ENCODE measurements at places on chromosomes 11 and 22.

GRCh38 chr22:28907311-28908008 is 24.1 kb downstream of the ZNRF3 start:
- DNase-seq: no peak

GRCh38 chr11:122696662-122697061 is 41.1 kb downstream of the UBASH3B start:
- no peak for DNase-seq

DNA sequence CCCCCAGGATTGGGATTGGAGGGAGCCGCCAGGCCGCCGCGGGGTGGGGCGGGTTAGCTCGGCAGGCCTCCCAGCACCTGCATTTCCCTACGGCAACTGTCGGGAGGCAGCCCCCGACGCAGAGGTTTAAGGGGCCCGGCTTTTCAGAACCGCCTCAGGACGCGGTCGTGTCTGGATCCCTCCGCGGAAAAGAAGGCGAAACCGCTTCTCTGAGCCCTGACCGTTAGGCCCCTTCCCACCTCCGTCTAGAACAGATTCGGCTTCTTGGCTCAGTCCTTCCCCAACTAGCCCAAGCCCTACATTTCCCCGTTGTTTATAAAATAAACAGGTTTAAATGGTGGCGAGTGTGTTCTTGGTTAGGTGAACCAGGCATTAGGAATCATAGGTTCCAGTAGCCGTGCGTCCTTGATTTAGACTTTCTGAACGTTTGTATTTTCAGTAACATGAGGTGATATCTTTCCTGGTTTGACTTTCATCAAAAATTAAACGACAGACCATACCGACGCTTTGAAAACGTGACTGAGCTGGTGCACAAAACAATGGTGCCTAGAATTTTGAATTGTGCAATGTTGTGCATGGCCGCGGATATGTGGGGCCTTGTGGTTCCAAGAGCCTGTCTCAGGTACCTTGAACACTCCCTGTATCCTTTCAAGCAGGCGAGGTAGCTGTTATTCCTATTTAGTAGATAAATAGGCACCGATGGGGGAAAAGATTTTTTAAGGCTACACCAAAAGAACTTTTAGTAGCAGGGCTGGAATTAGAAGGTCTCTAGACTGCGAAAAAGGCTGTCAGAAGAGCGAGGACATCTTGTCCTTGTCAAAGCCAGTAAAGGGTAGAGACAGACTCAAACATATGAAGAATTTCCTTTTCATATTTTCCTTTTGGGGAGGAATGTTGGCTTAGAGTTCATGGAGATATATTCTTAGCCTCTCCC is 1.2 kb upstream of the HSPA8 start:
- peak; percentile 66 for DNase-seq

DNA sequence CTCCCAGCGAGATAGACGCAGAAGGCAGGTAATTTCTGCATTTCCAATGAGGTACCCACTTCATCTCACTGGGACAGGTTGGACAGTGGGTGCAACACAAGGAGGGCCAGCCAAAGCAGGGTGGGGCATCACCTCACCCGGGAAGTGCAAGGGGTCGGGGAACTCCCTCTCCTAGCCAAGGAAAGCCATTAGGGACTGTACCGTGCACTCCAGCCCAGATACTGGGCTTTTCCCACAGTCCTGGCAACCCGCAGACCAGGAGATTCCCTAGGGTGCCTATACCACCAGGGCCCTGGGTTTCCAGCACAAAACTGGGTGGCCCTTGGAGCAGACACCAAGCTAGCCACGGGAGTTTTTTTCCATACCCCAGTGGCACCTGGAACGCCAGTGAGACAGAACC is 17.2 kb downstream of the TRPC6 start:
- no peak for DNase-seq

- no peak for DNase-seq
Observed at GRCh38 chr11:90500922-90501568, 278.2 kb upstream of the CHORDC1 start.

DNA sequence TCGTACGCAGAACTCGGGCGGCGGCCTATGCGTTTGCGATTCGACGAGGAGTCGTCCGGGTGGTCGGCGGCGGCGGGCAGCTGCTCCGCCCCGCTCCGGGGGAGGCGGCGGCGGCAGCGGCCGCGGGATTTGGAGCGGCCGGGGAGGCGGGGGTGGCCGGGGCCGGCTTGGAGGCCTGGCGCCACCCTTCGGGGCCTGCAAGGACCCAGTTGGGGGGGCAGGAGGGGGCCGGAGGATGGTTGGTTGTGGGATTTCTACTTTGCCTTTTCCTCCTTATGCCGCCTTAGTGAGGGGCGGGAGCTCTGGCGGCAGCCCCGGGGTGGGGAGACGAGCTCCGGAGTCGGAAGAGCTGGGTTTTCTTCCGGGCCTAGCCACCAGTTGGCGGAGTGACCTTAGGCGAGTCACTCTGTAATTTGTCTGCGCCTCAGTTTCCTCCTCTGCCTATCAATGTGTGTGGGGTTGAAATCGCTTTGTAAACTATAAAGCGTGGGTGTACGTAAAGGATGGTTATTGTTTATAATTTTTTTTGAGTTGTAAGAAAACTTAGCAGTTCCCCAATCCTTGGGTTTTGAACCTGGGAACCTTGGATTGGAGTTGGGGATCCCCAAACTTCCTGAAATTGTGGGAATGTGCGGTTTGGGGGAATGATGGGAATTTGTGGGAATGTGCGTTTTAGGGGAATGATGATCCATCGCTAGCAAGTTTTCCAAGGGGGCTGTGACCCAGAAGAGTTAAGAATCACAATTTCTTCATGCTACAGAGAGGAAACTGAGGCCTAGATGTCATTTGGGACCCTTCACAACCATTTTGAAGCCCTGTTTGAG is 679 bp downstream of the TUG1 start:
- peak; percentile 27 for DNase-seq

- no peak for DNase-seq
Observed at GRCh38 chr22:40226620-40227019, 48.9 kb downstream of the TNRC6B start.

GRCh38 chr11:65427691-65428577 is 5.3 kb downstream of the NEAT1 start:
- no peak for DNase-seq

- no peak for DNase-seq
Observed at GRCh38 chr11:14768526-14769188, 123.4 kb downstream of the CYP2R1 start.

DNA sequence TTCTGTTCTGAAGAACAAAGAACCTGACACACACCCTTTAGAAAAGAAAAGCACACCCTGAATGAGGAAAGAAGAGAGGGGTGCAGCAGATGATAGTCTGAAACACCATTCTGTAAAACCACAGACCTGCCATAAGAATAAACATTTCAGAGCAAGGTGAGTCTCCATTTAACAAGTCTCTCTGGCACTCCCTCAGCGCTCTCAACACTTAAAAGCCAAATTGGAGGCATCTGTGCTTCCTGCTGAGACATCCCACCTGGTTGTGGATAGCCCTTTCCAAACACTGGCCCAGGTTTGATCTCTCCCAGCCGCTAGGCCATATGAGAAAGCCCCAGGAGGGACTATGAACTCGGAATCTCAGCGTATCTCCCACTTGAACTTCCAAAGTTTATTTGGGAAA is 36.3 kb downstream of the ETS1 start:
- DNase-seq: peak; percentile 40

All from NCI-H2081 (cell line).